ENCODE measurements at places on chromosomes 6 and 20. TPM values are rescaled to one million over a fixed set of nuclear protein-coding genes. Genes with fewer than 3 reads are reported as not detected.

The HUS1B gene
- 0.15 TPM for total RNA-seq

- peak; percentile 74 for DNase-seq
These were observed 92.7 kb upstream of the SIRPA start for GRCh38 chr20:1802385-1803060.

The SCAF8 gene
- 24.8 TPM for total RNA-seq

The CTCFL gene
- total RNA-seq, result not detected

GRCh38 chr20:50930139-50930975 lies 880 bp downstream of the ADNP start:
- peak; percentile 50 for DNase-seq

- no peak for DNase-seq
These were observed 121.4 kb upstream of the RREB1 start for GRCh38 chr6:6986344-6986743.

The ADAM33 gene
- 0.15 TPM for total RNA-seq

- DNase-seq, result peak; percentile 22
These were observed 33.8 kb upstream of the PMEPA1 start for GRCh38 chr20:57743450-57744095.

- peak; percentile 20 for DNase-seq
These were observed 3.4 kb downstream of the EYA4 start for GRCh38 chr6:133244519-133244918.

The MLIP gene
- not detected for total RNA-seq

GRCh38 chr6:21947731-21948386 lies 349.0 kb downstream of the PRL start:
- peak; percentile 47 for DNase-seq

GRCh38 chr6:7126754-7127153 lies 19.0 kb downstream of the RREB1 start:
- no peak for DNase-seq

GRCh38 chr6:108868647-108869046 lies 20.4 kb downstream of the ARMC2 start:
- DNase-seq, result no peak

- DNase-seq, result no peak
These were observed 779.6 kb downstream of the MAFB start for GRCh38 chr20:39909447-39909846.

DNA sequence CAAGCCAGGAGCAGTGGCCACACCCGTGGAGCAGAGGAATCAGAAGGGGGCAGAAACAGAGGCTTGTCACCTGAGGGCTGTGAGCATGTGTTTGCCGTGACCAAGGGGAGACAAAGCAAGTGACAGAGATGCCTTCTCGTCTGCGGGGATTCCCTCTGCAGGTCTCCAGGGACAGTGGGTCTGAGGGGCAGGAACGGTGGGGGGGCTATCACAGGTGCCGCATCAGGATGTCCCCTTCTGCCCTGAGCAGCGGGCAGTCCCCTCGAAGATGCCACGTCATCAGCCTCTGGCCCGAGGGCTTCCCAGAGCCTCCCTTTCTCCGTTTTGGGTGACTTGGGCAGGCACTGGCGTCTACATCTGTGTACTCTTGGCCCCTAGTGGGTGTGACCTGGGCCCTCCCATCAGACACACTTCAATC lies 338.7 kb downstream of the PREX1 start:
- no peak for DNase-seq

DNA sequence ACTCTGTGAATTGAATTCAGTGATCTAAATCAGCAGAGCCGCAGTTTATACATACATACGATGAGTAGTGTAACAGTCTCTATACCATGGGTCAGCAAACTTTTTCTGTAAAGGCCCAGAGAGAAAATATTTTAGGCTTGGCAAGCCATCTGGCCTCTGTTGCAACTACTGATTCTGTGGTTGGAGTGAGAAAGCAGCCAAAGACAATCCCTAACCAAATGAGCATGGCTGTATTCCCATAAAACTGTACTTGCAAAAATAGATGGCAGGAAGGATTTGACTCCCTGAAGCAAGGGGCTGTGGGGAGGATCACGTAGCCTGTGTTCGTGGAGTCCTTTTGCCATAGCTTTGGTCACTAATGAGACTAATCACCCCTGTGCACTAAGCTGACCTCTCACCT lies 17.9 kb upstream of the MOCS1 start:
- DNase-seq, result no peak

- no peak for DNase-seq
These were observed 815.5 kb downstream of the BCKDHB start for GRCh38 chr6:80921861-80922460.

GRCh38 chr20:40545478-40545877 lies 143.6 kb downstream of the MAFB start:
- DNase-seq, result no peak

The MARCKS gene
- total RNA-seq, result 184 TPM

DNA sequence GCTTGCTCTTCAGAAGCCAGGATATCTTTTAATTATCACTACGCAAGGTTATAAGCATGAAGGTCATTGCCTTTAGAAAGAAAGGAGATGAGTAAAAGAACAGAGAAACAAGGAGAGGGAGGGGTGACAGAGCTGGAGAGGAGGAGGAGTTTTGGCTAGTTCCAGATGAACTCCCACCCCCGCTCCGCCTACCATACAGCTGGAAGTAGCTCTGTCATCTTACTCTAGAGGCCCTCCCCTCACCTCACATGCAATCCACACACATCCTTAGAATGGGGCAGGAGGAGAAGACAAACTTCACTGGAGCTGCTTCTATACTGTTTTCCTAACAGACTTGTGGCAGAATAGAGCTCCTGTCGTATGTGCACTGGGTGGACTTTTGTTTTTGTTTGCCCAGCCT lies 144.7 kb downstream of the SCML4 start:
- no peak for DNase-seq

DNA sequence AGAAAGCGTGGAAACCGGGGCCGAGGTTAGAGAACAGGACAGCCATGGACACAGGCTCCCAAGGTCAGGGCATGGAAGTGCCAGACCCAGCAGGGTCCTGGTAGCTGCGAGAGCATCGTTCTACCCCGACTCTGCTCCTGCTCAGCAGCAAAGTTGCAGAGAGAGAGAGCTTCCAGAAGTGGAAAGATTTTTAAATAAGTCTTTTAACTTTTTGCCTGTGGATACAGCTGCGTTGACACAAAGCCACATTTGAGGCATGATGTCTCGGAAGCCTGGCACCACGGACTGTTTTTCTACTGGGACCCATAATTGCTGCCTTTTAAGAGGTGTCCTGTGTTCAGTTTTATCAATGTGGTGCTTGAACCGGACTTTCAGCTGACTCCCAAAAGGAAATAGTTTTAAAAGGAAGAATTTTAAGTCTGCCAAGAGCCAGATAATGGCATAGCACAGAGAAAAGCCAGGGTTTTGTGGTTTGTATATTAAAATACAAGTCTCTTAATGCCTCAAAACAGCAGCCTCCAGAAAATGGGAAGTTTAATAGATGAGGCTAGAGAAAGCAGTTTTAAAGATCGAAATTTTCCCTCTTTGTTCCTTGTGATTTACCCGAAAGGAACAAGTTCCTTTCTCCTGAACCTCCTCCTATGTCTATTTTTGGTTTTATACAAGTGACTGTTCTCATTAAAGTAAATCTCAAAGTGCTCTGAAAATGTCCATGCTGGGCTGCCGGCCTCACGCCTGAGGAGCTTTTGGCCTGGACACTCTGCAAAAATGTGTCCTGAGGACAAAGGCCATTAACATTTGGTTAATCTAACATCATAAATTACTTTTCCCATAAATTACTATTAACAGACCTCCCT lies 91.5 kb downstream of the RIN2 start:
- peak; percentile 44 for DNase-seq

The PBOV1 gene
- total RNA-seq, result not detected

- peak; percentile 95 for DNase-seq
These were observed 5.4 kb downstream of the CCN5 start for GRCh38 chr20:44720621-44720996.

The LYRM2 gene
- total RNA-seq, result 25.1 TPM

- no peak for DNase-seq
These were observed 8.7 kb upstream of the ZSCAN12 start for GRCh38 chr6:28408076-28408802.

GRCh38 chr6:13766201-13766634 lies 48.1 kb downstream of the MCUR1 start:
- DNase-seq, result peak; percentile 57

DNA sequence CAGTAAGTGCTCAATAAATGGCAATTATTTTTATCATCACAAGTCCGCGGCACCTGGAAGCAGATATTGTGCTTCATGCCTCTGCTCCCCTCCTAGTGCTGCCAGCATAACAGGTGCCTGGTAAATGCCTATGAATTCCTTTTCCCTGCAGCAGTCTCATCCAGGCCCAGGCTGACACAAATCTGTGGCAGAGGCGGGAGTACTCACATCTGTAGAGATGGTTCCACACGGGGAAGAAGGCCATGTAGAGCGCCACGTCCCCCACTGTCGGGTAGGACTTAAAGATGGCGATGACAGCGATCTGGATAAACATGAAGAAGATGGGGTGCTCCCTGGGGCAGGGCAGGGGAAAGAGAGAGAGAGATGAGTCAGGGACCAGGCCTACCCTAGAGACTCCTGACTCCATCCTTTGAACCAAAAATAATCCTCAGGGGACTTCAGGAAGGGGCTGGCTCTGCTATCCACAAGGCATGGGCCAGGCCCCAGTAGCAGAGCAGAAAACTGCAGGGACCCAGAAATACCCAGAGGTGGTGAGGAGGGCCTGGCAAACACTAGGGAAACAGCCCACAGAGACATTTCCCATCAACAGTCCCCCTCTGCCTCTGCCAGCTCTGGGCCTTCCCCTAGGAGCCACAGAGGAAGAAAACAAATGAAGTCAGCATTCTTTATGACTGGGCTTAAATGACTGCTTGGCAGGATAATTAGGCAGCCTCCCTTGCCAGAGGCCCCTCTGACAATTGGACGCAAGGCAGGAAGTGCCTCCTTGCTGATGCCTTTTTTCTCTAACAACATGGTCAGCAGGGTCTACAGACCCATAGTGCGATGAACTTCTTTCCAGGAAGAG lies 23.0 kb downstream of the MAP1LC3A start:
- DNase-seq, result peak; percentile 86

The AKAP7 gene
- total RNA-seq, result 6.8 TPM
